ENCODE measurements at places on chromosomes 16 and 17. TPM values are rescaled to one million over a fixed set of nuclear protein-coding genes. Genes with fewer than 3 reads are reported as not detected.

SNRNP25 gene
- 25.6 TPM for total RNA-seq

IRX3 gene
- 0.12 TPM for total RNA-seq

TMUB2 gene
- 28.1 TPM for total RNA-seq

CFAP119 gene
- total RNA-seq, result 3.8 TPM

TP53TG3C gene
- total RNA-seq, result not detected

TBX2 gene
- total RNA-seq, result 21.0 TPM

ZNF207 gene
- 135 TPM for total RNA-seq

CDH8 gene
- not detected for total RNA-seq

FAM20A gene
- 12.2 TPM for total RNA-seq

DPEP2 gene
- not detected for total RNA-seq

CDH5 gene
- 0.50 TPM for total RNA-seq

Data from uterine smooth muscle cell (primary cell).